ENCODE measurements at places on chromosomes 2 and 18.

GRCh38 chr2:100991404-100991773 lies 10.7 kb upstream of the RPL31 start:
- DNase-seq: no peak

GRCh38 chr18:8525692-8526091 lies 83.5 kb upstream of the RAB12 start:
- DNase-seq: no peak

DNA sequence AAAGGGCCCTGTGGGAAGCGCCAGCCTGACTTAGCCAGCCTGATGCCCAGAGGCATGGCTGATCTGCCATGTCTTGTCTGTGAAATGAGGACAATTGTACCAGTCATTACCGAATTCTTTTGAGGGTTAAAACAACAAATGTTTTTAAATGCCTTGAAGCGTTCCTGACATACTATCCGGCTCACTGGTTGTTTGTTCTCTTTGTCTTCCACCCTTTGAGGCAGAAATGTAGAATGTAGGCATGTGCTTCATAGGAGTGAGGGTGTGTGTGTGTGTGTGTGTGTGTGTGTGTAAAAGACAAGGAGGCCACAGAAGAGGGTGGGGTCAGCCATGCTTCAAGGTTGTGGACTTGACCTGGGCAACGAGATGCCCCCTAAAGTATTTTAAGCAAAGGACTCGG lies 35.5 kb downstream of the TGFBRAP1 start:
- DNase-seq: no peak

DNA sequence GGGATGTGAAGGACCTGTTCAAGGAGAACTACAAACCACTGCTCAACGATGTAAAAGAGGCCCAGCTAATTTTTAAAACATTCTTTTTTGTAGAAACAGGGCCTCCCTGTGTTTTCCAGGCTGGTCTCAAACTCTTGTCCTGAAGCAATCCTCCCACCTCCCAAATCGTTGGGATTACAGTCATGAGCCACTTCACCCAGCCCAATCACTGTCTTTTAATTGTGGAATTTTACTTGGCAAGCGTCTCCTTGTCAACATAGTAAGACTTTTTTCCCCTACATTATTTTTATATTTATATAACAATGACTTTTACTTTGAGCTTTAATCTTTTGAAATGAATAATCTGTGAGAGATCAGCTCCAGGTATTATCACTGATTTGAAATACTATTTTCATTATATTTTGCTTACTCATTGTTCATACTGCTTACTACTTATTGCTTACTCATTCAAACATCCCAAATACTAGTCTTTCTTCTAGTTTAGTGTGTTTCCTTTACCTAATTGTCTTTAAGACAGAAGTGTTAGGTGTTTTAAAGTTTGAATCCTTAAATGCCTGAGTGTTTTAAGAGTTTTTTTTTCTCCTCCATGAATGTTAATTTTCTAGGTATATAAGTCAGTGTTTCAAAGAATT lies 48.9 kb downstream of the PTPN4 start:
- no peak for DNase-seq

DNA sequence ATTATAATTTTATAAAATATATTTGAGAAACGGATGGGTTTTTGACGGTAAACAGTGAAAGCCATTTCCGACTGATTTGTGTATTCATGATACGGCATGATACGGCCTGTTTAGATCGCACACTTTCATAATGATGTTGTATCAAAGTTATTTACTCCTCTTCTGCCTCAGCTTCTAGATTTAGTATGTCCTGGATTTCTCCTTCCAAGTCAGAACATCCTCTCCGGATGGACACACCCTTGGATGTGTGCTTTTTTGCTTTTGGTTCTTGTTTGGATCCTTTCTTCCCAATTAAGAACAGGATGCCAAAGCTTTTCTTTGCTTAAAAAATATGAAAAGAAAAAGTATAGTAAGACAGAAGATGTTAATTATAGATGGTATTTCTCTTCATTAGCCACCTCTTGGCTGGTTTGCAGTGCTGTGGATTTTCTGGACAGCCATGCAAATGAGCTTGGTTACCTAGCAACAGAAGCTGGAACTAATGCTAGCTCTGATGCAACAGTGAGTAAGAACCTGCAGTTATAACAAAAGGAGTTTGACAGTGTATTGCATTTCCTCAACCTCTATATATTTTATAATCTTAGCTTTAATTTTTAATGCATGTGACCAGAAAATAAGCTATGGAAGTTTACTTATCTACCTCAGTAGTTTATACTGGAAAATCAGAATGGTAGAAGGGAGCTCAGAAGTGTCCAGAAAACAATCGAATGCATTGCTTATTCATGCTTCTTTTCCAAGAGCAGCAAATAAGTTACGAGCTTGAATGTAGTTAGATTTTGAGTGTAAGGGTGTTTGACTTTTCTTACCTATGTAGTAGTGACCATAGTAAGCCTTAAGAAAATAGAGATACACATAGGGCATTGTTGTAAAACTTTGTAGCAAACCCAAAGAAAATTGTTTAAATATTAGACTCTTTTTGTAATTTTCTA lies 27.9 kb downstream of the RMND5A start:
- DNase-seq: peak; percentile 62

Data from AG08396 (cell line).